ENCODE measurements at places on chromosomes 16 and 17.

- no peak for DNase-seq
These were observed 4.5 kb downstream of the KRTAP3-1 start for GRCh38 chr17:41004397-41004796.

DNA sequence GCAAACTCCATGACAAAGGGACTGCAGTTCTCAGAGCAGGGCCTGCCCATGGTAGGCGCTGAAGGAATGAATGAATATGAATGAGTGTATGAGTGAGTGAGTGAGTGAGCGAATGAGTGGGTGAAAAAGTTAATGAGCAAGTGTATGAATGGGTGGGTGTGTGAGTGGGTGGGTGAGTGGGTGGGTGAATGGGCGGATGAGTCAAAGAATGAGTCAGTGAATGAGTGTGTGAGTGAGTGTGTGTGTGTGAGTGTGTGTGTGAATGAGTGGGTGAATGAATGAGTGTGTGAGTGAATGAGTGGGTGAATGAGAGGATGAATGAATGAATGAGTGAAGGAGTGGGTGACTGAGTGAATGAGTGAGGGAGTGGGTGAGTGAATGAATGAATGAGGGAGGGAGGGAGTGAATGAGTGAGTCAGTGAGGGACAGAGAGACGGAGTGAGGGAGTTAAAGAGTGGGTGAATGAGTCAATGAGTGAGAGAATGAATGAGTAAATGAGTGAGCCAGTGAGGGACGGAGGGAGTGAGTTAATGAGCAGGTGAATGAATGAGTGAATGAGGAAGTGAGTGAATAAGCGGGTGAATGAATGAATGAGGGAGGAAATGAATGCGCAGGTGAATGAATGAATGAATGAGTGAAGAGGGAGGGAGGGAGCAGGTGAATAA is 11.1 kb upstream of the CHMP6 start:
- DNase-seq = no peak

GRCh38 chr17:8896087-8896486 is 28.6 kb upstream of the PIK3R6 start:
- no peak for DNase-seq

DNA sequence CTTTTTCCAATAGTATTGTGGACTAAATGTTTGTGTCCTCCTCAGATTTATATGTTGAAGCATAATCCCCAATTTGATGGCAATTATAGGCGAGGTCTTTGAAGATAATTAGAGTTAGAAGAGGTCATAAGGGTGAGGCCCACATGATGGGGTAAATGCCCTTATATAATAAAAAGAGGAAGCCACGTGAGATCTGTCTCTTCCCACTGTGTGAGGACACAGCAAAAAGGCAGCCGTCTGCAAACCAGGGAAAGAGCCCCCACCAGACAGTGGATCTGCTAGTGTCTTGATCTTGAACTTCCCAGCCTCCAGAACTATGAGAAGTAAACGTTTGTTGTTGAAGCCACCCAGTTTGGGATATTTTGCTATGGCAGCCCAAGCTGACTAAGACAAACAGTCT is 76.0 kb downstream of the LYRM1 start:
- DNase-seq = no peak

DNA sequence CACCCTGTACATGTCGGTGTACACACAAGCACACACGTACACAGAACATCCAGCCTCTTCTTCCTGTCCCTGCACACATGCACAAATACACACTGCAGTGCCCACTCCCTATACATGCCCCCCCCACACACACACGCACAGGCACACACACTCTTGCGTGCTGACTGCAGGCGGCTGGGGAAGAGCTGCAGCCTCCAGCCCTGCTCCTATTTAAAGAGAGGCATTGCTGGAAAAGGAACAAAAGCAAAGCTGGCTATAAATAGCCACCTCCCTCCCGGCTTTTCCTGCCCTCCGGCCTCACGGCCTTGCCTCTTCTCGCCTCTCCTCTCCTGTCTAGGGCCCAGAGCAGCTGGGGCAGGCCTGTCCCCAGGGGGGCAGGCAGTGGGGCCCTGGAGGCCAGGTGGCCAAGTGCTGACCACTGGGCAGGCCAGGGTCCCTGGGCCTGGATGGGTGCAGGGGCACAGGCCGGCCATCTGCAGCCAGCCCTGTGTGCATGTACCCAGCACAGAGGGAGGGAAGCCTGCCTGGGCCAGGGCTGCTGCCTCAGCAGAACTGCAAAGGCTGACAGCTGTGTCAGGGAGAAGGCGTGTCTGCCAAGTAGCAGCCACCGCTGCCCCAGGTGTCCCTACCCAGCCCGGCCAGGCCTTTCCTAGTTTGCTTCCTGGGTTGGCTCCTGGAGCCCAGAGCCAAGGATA is 25.4 kb downstream of the RTN4RL1 start:
- DNase-seq = no peak

DNA sequence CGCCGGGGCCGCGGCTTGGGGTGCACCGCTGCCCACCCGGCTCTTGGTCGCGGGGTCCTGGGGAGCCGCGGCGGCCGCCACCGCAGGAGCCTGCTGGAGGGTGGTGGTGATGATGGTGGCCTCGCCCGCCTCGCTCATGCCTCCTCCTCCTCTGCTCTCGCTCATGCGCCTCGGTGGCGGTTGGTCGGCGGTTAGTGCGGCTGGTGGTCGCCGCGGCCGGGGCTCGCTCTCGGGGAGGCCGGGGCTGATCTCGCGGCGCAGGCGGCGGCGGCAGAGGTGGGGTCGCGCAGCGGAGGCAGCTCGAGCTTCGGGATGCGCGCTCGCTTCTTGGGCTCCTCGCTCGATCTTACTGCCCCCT is 41.6 kb downstream of the AHSP start:
- no peak for DNase-seq
